Daoy (cell line): ENCODE measurements at places on chromosomes 2 and 18. TPM values are rescaled to one million over a fixed set of nuclear protein-coding genes. Genes with fewer than 3 reads are reported as not detected.

Gene UBXN4
- 45.2 and 52.5 TPM in 2 replicates for total RNA-seq

Gene ALLC
- total RNA-seq = 0.11 TPM in 1 of 2 replicates, not detected in the other

Gene FEV
- 0.34 TPM in 1 of 2 replicates, not detected in the other for total RNA-seq

Gene CCDC68
- total RNA-seq = 0.18 and 3.5 TPM in 2 replicates

Gene OR6B2
- total RNA-seq = not detected in 2 replicates

Gene SKOR2
- total RNA-seq = not detected in 2 replicates

Gene ST8SIA3
- not detected in 2 replicates for total RNA-seq

Gene RPRM
- total RNA-seq = 0.12 and 0.40 TPM in 2 replicates

Gene SCN3A
- total RNA-seq = 0.69 and 0.98 TPM in 2 replicates

Gene ZNF804A
- 0.27 and 1.5 TPM in 2 replicates for total RNA-seq

Gene BOK
- total RNA-seq = 3.3 and 4.6 TPM in 2 replicates

Gene C18orf63
- not detected in 2 replicates for total RNA-seq

Gene EXOC6B
- total RNA-seq = 7.6 and 15.7 TPM in 2 replicates

Gene OTOS
- 0.34 TPM in 1 of 2 replicates, not detected in the other for total RNA-seq

Gene MDH1B
- 3.6 and 6.3 TPM in 2 replicates for total RNA-seq

Gene PSD4
- 7.5 and 13.3 TPM in 2 replicates for total RNA-seq

Gene SUCLG1
- total RNA-seq = 69.1 and 77.0 TPM in 2 replicates

Gene SRD5A2
- not detected in 2 replicates for total RNA-seq

Gene ETAA1
- 9.8 and 13.5 TPM in 2 replicates for total RNA-seq

Gene DYNAP
- total RNA-seq = not detected in 2 replicates

Gene MRO
- not detected in 2 replicates for total RNA-seq

Gene PHOSPHO2
- 10.4 and 12.2 TPM in 2 replicates for total RNA-seq

Gene KIF1A
- total RNA-seq = 15.0 and 16.2 TPM in 2 replicates

Gene KRTCAP3
- total RNA-seq = not detected in 2 replicates

Gene VWA3B
- total RNA-seq = 0.77 TPM in 1 of 2 replicates, not detected in the other

Gene MGAT4A
- total RNA-seq = 3.9 and 7.7 TPM in 2 replicates

Gene SERPINB4
- not detected in 2 replicates for total RNA-seq
